CD8-positive, alpha-beta memory T cell (primary cell): ENCODE measurements at places on chromosomes 4 and X.

GRCh38 chr4:3827616-3828492 is 61.7 kb downstream of the ADRA2C start:
- DNase-seq = peak; percentile 24

- DNase-seq = no peak
Measured at GRCh38 chr4:91267543-91267942, 1036.2 kb upstream of the GRID2 start.

GRCh38 chrX:138191998-138192397 is 519.5 kb downstream of the FGF13 start:
- no peak for DNase-seq

GRCh38 chr4:124111922-124112321 is 600.6 kb downstream of the ANKRD50 start:
- DNase-seq = no peak

DNA sequence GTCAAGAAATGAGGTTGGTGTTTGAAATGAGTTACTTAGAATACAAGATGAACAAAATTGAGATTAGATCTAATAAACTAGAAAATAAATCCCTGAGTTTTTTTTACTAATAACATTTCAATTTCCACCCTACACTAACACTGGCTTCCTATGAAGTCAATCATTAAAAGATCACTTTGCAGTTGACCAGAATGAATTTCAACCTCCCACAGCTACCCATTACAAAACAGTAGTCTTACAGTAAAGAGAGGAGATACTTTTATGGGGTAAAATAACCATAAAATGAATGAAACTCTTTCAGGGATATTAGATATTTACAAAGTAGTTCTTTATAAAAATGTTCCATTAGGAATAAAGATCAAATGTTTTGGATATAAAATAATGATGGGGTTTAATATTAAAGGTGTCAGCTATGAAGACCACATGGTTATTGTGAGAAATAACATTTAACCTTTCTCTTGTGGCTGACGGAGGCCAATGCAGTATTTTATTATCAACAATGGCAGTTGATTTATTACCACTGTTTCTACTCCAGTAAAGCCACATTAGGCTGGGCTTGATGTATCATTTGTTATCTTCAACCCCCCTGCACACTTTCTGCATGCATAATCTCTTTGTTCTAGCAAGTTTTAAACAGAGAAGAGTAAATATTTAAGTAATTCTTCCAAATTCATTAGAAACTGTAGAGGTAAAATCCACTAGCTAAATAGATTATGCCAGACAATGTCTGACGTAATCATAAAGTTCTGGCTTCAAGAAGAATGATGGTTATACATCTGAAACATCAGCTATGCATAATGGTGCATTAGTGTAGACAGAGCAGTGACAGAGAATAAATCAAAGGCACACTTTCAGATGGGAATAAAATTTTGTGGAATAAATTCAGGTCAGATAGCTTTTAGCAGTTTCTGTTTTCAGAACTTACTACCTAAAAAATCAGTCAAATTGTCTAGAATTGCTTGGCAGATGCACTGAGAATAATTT is 516.6 kb downstream of the PCDH18 start:
- no peak for DNase-seq

GRCh38 chr4:110049951-110050925 is 137.6 kb downstream of the EGF start:
- peak; percentile 51 for DNase-seq

DNA sequence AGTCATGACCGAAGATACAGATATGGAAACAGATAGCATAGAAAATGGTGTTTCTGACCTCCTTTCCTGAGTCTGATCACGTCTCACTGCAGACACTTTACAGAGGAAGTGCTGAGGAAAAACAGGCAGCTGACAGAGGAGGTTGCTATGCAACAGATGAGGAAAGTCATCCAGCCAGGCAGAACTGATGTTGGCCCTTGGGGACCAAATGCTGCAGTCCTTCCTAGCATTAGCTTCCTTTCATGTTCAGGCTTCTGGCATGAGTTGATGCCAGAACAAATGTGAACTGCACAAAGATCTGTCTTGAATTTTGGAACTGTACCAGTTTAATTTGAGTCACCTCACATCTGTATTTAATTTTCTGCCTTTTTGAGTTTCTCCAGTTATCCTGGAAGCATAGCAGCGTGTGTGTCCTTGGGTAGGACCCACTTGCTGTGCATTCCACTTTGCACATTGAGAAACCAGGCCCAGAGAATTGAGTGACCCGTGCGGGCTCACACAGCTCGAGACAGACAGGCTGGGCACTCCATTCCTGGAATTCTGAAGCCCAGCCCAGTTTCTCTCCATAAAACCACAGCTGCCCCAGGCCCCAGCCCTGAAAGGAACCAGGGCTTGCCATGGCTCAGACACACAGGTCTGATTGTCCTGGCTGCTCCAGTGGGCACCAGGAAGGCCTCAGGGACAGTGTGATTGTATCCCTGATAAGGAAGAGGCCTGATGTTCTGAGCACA is 1.4 kb upstream of the MAGED1 start:
- DNase-seq = no peak

DNA sequence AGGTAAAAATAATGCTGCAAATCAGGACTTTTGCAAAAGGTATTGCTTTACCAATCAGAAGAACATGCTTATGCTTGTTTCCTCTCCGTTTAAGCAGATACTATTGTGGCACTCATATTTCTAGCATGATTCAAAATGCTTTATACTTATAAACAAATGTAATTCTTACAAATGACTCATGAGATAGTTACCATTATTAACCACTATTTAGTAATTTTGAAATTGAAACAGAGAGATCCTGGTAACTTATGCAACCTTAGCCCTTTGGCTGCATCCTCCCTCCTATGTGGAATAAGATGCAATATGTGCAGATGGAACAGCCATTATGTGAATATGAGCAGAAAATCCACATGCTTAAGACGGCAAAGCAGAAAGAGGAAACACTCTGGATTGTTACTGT is 164.7 kb downstream of the PCDH18 start:
- no peak for DNase-seq

- DNase-seq = no peak
Measured at GRCh38 chrX:150409486-150409885, 46.4 kb downstream of the MAMLD1 start.

DNA sequence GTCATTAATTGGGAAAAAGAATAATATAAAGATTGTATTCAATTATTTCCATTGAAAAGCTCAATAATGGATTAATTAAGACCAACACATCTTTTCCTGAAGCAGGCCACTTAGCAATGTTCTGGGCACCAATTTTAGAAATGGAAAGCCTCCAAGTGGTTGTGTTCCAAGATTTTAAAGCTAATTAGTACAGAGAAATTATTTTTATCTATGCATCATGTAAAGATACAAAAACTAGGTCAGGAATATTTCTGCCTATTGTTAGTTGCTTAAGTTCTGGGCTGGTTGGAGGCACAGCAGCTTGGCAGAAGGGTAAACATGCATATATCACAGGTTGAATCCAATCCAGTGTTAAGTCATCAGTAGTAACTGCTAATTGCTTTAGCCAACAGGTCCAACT is 101.9 kb downstream of the RASL11B start:
- no peak for DNase-seq

- DNase-seq = no peak
Measured at GRCh38 chrX:152896450-152896849, 1.4 kb upstream of the ZNF185 start.

DNA sequence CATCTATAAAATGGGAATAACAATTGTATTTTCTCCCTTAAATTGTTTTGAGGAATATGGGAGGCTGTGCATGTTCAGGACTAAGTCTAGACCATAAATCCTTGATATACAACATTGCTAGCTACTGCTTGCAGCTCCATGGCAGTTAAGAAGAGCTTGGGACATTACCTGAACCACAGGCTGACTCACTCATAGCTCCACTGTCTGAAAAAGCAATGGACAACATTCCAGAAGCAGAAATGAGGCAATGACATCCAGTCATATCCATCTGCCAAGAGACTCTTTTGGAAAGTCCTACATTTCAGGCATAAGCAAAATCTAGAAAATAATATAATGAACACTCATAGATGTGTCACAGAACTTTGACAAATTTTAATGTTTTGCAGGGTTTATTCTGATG is 167.3 kb upstream of the LEF1 start:
- DNase-seq = no peak

DNA sequence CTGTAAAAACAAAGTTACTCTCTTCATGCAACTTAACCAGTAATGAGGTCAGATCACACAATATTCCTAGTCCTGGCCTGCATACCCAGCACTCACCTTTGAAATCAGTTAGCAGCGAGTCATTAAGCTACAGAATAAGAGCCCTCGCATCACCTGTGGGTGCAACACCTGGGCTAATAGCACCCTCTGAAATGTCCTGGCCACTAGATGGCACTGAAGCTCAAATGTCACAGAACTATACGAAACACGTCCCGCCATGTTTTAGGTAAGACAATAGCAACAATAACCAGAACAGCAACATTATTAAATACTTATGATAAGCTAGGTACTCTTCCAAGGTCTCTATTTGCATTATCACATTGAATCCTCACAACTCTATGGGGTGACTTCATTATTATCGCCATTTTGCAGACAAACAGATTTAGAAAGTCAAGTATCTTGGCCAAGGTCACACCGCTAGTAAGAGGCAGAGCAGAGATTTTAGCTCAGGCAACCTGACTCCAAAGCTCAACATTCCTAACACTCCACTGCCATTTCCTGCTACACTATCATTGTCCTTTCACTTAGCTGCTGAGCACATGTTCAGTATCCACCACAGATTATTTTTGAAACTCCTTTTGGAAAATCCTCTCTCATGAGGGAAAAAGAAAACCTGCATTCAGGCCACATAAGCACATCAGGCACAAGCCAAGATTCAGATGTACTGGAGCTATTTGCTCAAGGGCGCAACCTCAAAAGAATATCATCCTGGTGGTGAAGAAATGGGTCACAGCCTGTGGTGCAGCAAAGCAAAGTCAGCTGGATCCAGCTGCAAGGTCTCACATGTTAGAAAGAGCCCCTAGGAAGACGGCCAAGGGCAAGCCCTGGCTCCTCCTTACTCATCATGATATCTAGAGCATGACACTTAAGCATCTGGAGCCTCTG is 59.5 kb upstream of the KDR start:
- DNase-seq = peak; percentile 7

DNA sequence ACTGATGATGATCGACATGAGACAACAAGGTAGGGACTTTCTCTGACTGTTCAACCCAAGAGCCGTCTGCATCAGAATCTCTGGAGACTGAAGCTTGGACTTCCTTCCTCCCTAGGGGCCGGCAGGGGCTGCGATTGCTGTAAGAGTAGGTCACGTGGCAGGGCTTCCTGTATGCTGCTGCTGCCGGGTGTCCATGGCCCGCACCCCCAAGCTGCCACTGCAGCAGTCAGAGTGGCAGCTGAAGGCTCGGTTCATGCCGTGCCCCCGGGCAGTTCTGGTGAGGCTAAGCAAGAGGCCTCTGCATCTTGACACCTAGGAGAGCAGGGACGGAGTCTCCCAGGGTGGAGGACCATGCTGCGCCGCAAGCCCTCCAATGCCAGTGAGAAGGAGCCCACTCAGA is at the start of gene SASH3:
Gene SASH3, plus strand, starts transcription at position 203 of the 400 bp plus-strand sequence. Its CDS starts 149 bp downstream, at position 352.
- DNase-seq = peak; percentile 44

DNA sequence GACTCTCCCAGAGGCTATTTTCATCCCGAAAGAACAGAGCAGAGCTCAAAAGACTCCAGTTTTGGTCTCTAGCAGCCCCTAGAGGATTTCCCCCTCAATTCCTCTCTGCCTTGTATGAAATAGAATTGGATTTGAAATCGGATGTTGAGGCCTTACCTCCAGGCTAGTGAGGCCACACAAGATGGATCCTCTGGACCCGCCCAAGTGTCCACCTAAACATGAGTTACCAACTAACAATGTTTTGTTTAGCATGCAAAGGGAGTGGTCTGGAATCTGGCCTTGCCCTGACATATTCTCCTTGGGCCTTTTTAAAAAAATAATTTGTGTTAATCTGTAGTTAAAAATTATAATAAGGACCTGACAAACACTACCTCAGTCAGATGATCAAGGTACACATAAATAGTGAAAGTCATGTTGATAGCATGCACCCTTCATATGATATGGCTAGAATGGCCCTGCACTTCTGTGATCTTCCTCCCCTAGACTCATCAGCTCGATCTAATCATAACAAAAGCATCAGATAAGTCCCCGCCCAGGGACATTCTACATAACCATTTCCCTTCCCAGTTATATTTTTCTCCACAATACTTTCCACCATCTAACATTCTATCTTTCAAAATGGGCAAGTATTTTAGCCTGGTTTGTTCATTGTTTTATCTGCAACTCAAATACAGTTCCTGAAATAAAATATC is 6.5 kb downstream of the TLR8 start:
- DNase-seq = no peak

- DNase-seq = no peak
Measured at GRCh38 chr4:78609580-78609979, 58.0 kb downstream of the ANXA3 start.

GRCh38 chr4:26268246-26268645 is 52.6 kb upstream of the RBPJ start:
- no peak for DNase-seq

DNA sequence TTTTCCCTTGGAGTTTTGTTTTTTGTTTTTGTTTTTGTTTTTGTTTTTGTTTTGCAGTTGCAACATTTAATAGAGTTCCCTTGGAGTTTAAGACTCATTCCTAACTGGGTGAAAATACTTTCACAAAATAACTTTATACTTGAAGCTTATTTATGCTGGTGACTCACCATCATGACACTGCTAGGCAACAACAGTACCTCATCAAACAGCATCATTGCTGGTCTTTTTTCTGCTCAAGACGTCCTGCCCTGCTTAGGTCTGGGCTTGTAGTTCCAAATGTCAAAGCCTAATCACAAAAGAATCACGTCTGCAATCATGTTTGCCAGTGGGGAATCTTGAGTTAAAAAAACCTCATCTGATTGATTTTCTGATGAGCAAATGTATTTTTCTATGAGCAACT is 105.7 kb upstream of the PRPS2 start:
- no peak for DNase-seq

DNA sequence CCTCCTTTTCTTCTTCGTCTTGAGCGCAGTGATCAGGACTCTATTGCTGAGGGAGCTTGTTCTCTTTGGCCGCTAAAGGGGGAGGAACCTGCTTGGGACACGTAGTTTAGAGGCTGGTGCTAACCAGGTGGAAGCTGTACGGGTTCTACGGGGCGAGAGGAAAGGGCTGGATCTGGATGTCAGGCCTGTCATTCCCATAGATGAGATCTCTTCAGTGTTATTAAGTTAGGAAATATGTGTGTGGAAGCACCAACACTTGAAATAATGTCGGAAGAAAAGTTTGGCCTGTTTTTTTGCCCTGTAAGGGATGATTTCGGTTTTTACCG is 643 bp downstream of the SRP72 start:
- peak; percentile 22 for DNase-seq

- no peak for DNase-seq
Measured at GRCh38 chrX:69741721-69742120, 125.8 kb downstream of the EDA start.

GRCh38 chrX:9269134-9269533 is 195.7 kb upstream of the TBL1X start:
- DNase-seq = no peak

DNA sequence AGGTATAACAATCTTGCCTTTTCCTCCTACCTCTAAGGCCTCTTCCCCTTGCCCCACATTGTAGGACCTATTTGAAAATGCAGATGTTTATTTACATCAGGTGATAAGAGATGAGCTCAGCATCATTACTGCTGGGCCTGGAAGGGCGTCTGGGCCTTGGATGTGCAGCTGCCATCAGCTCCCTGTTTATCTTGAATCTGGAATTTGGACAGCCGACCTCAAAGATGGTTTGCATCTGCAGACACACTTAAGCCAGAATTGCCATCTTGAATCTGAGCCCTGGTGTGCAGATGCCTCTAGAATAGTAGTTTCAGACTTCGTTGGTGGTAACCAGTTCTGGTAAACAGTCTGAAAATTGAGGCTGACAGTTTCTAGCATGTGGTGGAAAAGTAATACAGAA is 59.0 kb downstream of the FAM193A start:
- DNase-seq = no peak
